ENCODE measurements at places on chromosomes 5 and 9.

- DNase-seq, result no peak
Measured at GRCh38 chr5:174596429-174596828, 128.0 kb upstream of the MSX2 start.

- no peak for DNase-seq
Measured at GRCh38 chr5:159784993-159785392, 131.3 kb upstream of the ADRA1B start.

- peak; percentile 34 for DNase-seq
Measured at GRCh38 chr5:170986598-170986997, 124.8 kb downstream of the RANBP17 start.

DNA sequence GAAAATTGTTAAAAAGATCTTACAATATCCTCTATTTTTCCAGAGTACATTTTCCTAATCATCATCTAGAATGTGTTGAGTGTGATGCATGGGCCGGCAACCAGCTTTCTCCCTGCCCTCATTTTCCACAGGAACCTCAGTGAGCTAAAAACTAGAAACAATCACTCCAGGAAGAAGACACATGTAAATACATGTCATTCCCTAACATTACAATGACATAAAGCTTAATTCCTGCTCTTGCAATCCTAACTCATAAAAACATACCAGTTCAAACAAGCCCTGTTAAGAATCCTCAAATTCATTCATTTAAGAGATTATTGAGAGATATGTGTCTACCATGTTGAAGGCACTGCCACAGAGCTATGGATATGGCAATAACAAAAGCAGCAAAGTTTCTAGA is 18.5 kb upstream of the ZNF622 start:
- no peak for DNase-seq

- no peak for DNase-seq
Measured at GRCh38 chr5:177176175-177176711, 42.7 kb downstream of the NSD1 start.

DNA sequence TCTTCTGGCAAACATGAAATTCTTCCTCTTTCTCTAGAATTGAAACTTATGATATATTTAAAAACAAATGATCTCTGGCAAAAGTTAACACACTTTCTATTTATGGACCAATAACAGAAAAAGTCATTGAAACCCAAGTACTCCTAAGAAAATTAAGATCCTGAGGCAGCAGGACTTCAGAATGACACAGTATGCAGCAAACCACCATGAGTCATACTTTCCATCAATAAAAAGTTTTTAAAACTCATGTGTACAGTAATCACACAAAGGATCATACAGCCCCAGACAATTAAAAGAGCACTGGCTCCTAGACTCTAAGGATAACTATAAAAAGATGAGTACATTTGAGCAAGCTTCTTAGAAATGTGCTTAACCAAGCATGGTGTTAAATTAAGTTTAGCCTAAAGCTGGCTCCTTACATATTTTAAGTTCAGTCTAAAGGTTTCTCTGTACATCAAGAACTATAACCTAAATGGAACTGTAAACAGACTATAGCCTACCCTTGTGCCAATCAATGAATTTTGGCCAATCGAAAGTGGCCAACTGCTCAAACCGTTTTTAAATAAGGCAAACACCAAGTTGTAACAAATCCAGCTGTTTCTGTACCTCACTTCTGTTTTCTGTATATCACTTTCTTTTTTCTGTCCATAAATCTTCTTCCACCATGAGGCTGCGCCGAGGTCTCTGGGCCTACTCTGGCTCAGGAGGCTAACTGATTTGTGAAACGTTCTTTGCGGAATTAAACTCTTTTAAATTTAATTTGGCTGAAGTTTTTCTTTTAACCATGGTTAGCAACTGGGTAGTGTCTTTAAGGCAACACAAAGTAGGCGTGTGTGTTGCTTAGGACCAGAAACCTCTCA is 232.1 kb upstream of the PIK3R1 start:
- peak; percentile 85 for DNase-seq

GRCh38 chr9:88833946-88834345 is 157.3 kb upstream of the S1PR3 start:
- no peak for DNase-seq

GRCh38 chr9:115220319-115221005 is 102.5 kb upstream of the TNC start:
- DNase-seq, result no peak

DNA sequence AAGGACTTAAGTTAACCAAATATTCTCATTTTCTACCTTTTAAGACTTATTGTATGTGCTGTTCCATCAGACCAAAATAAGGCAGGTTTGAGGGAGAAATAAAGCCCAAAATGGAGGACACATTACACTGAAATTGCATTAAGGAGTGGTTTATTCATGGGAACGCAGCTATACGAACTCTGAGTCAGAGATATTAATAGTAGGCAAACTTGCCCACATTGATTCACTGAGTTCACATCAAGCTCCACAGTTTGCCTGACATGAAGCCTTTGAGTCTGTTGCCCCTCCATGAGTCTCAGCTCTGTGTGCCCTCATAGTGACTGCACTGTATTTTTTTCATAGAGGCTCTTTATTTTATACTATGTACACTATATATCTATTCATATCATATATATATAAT is 135.0 kb upstream of the SNX2 start:
- no peak for DNase-seq

Measured in fibroblast of mammary gland (primary cell).